Stimulated activated CD8-positive, alpha-beta memory T cell treated with anti-CD3 and anti-CD28 coated beads, Interleukin-7, amount 100 ng/mL, for 24 hours (primary cell): ENCODE measurements at places on chromosomes 16 and 17.

GRCh38 chr16:64094181-64094965 is 1027.5 kb downstream of the CDH11 start:
- no peak for DNase-seq

DNA sequence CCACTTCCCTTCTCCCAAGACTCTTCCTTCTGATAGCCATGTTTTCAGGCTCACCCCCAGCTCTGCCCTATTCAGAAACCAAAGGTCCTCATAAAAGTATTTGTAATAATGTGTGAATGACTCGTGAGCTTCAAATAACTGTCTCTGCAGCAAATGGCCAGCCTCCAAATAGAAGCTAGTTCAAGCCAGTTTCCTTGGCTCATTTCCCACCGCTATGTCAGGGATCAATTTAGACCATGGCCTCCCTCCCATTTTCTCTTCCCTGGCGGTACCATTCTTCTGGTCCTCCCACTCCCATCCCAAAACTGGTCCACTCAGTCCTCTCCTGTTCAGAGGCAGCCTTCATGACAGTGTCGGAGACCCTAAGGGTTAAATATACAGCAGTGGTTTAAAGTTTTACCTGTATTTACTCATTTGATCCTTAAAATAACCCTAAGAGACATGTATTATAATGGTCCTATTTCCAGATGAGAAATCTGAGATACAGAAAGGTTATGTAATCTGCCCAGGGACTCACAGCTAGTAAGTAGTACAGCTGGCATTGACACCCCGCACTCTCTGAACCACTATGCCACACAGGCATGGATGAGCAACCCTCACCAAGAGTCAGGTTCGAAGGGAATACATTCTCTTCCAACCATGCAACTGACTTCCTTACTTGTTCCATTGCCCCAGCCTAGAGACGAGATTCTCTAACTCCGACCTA is 42.9 kb downstream of the GAS7 start:
- no peak for DNase-seq

DNA sequence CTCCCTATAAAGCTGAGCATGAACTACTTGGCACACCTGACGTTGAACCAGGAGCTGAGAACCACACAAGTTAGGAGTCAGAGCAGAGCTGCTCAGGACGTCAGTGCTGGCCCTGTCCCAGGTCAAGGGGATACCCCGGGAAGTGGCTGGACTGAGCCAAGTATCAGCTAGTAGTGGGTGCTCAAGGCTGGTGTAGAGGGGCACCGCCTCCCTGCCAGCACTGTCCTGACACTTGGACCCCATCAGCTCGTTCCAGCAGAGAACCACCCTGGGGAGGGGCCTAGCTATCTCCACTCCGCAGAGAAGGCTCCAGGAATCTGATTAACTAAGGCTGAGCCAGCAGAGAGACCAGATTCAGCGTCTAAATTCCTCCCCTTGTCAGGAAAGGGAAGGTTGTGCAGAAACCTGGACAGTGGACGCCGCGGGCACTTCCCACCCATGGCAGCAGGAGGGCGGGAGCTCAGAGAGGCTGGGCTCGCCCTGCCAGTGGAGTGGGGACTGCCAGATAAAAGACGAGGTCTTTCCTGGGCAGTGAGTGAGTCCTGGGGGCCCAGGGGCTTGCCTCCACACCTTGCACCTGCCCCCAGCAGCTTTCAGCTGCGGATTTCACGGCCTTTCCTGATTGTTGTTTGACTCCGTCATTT is 21.0 kb downstream of the C16orf90 start:
- DNase-seq, result no peak

DNA sequence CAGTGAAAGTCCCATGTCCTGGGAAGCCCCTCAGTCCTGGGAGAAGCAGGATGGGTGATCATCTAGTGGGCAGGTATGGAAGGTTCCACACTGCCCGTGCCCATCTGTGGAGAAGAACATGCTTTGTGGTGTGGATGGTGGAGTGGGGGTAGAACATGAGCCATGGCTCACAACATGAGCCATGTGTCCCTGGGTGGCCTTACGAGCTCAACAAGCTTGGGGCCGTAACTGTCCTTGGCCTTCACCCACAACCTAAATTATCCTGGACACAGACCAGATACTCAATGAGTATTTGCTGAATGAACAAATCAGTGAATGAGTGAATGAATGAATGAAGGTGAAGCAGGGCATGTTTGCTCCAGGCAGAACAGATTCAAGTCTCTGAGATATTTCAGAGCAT is 13.5 kb downstream of the SOX8 start:
- DNase-seq, result no peak

GRCh38 chr16:2039274-2040031 is 8.2 kb downstream of the NTHL1 start:
- no peak for DNase-seq

GRCh38 chr16:24728011-24728410 is 1.4 kb upstream of the TNRC6A start:
- DNase-seq, result no peak

- no peak for DNase-seq
Measured at GRCh38 chr16:19876501-19877059, 8.1 kb downstream of the GPRC5B start.

DNA sequence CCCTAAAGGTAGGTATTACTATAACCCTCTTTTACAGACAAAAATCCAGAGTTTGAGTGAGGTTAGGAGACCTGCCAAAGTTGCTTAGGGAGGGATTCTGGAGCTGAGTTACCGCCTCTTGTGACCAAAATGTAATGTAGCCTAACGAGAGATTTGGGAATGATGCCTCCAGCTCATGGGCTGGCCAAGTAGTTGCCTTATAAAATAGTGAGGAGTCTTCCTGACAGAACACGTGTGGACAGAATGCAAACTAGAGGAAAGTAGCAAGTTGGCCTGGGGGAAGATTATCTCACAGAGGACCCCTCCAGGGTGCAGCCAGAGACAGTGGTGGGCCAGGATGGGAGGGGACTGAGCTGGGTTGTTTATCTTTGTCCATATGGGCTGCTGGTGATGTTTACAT is 543.7 kb upstream of the CDH11 start:
- no peak for DNase-seq

DNA sequence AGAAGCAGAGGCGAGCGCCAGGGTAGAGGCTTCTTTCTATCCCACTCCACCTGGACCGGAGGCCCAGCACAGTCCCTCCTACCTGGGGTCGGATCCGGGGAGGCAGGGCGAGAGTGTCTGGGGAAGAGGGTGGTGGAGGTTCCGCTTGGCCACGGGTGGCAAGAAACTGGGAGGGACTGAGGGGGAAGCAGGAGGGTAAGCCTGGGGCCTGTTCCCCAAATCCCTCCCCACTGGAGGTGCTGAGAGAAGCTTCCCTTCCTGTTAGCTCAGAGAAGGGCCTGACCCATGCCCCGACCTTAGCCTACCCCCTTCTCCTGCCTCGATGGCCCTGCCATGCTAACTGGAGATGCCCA is 1.8 kb upstream of the TPPP3 start:
- DNase-seq, result no peak

GRCh38 chr17:72358465-72358864 is 237.6 kb downstream of the SOX9 start:
- no peak for DNase-seq

DNA sequence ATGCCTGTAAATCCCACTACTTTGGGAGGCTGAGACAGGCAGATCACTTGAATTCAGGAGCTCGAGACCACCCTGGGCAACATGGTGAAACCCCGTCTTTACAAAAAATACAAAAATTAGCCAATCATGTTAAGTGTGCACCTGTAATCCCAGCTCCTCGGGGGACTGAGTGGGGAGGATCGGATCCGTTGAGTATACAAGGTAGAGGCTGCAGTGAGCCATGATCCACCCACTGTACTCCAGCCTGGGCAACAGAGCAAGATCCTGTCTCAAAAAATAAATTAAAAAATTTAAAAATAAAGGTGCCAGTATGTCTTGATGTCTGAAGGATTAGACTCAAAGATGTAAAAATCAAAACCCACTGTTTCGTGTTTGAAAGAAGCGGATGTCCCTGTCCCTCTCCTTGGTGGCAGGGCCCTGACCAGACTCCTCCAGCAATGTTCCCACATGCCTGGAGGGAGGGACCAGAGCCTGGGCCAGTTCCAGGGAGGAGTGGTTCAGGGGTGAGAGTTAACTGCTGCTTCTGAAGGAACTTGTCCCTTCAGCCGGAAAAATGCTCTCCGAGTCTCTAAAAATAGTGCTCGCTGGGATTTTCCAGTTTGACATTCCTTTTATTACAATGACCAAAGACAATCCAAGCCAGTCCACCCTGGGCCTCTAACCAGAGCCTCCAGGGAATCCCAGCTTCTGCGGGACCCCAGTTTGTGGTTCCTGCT is 9.4 kb upstream of the CMTM4 start:
- no peak for DNase-seq

DNA sequence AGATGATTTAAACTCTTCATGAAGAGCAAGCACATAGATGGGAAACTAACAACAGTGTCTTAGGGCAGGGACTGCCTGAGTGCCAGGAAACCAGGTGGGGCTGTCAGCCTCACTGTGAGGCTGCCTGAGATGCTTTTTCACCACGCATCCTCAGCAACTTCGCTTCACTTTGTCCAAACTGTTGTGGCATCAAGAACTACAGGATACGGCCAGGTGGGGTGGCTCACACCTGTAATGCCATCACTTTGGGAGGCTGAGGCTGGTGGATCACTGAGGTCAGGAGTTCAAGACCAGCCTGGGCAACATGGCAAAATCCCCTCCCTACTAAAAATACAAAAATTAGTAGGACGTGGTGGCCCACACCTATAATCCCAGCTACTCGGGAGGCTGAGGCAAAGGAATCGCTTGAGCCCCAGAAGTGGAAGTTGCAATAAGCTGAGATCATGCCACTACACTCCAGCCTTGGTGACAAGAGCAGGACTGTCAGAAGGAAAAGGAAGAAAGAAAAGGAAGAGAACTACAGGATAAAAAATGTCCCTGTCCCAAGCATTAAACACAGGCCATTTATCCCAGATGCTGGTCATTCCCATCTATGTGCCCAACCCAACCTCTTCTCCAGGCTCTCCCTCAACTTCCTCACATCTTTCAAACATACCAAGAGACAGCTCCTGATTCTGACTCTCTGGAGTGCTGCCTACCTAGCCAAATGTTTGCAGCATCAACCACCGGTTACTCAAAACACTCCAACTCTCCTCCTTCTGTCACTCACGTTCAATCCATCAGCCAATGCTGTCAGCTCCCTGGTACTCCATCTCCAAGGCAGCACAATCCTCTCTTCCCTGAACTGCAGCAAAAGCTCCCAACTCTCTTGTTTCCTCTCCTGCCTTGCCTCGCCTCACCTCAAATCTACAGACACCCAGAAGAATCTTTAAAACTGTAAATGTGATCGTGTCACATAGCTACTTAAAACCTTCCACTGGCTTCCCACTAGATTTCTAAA is 1.6 kb downstream of the EIF4A3 start:
- no peak for DNase-seq

DNA sequence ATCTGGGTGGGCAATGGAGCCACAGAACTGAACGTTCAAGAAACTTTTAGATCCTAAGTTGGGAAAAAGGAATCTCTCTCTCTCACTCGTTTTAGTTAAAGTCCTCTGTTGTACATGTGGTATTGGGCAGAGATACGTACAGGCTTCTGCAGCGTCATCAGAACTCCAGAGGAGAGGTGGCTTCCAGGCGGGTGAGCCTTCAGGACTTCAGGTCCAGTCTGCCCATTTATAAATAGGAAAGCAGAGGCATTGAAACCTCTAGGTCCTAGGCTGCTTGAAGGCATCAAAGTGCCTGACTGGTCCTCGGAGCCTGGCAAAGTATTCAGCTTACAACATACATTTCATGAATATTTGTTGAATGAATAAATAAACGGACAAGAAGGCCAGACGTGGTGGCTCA is 8.1 kb upstream of the TNFRSF13B start:
- no peak for DNase-seq

GRCh38 chr16:1407753-1408152 is 6.8 kb downstream of the UNKL start:
- DNase-seq, result no peak

GRCh38 chr16:3643095-3643730 is 11.3 kb upstream of the DNASE1 start:
- no peak for DNase-seq

DNA sequence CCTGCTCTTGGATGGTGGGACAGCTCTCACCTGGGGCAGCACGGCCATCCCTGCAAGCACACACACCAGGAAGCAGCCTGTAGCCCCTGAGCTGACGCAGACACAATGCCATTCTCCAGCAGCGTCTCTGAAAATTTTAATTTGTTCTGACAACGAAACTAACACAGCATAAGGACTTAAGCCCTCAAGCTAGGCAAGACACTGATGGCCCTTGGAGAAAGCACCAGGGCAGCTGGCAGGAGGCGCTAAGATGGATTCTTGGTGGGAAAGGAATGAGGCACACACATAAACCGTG is 2.7 kb upstream of the LIMD2 start:
- no peak for DNase-seq

DNA sequence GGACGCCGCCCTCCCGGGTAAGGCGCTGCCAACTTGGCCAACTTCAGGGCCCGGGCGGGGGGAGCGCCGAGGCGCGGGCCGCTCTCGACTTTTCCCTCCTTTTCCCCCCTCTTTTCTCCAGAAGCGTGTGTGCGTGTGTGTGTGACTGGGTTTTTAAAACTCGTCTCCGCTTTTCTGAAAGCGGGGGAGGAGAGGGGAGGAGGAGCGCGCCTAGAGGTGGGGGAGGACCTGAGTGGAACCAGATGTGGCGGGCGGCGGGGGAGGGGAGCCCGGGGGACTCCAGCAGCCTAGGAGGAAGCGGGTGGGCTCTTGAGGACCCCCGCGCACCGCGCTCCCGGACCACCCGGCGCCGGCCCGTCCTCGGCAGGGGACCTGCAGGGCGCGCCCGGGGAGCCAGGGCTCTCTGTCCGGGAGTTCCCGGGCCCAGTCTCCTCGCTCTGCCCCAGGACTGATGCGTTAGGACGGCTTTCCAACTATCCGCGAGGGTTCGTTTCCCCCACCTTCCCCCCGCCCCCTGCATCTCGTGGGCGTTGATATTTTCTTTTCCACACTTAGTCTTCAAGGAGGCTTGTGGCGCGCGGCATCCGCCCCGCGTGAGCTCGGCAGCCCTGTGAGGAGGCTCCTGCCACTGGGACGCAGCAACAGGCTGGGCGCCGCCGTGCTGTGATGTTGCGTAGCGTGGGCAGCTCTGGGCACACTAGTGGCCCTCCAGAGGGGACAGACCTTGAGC is 599 bp downstream of the MRC2 start:
- DNase-seq, result no peak
